ENCODE measurements at places on chromosomes 12 and 14. TPM values are rescaled to one million over a fixed set of nuclear protein-coding genes. Genes with fewer than 3 reads are reported as not detected.

The ASB2 gene
- total RNA-seq, result 124 TPM

The PPP1R1A gene
- total RNA-seq, result 24.5 TPM

The CCDC175 gene
- total RNA-seq, result not detected

The ADAM20 gene
- total RNA-seq, result 4.4 TPM

The MYO1A gene
- total RNA-seq, result 7.2 TPM

The SERPINA10 gene
- total RNA-seq, result not detected

The SPTB gene
- total RNA-seq, result 2.9 TPM

The SIX1 gene
- total RNA-seq, result 0.71 TPM

The GPR162 gene
- 16.1 TPM for total RNA-seq

The SYNE3 gene
- 11.0 TPM for total RNA-seq

The HOXC12 gene
- total RNA-seq, result not detected

- no peak for DNase-seq
Measured at GRCh38 chr14:29035134-29035533, 268.5 kb downstream of the FOXG1 start.

DNA sequence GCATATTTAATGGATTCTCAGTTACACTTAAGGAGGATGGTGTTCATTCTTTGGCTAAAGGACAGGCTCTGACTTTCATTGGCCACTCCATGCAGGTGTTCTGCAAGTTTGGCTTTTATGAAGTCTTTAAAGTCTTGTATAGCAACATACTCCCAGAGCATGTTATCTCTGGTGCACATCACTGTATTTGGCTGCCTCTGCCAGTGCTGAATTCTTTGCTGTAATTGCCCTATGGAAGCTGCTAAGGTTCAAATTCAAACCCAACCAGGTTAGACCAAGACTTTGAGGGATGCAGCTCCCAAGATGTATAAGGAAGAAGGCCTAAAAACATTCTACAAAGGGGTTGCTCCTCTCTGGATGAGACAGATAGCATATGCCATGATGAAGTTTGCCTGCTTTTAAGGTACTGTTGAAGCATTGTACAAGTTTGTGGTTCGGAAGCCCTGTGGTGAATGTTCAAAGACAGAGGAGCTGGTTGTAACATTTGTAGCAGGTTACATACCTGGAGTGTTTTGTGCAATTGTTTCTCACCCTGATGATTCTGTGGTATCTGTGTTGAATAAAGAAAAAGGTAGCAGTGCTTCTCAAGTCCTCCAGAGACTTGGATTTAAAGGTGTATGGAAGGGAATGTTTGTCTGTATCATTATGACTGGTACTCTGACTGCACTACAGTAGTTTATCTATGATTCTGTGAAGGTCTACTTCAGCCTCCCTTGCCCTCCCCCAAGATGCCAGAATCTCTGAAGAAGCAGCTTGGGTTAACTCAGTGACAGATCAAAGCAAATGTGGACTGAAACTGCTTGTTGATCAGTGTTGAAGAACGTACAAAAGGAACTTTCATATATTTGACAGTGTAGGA, 19.4 kb downstream of the TMEM116 start:
- DNase-seq, result no peak

DNA sequence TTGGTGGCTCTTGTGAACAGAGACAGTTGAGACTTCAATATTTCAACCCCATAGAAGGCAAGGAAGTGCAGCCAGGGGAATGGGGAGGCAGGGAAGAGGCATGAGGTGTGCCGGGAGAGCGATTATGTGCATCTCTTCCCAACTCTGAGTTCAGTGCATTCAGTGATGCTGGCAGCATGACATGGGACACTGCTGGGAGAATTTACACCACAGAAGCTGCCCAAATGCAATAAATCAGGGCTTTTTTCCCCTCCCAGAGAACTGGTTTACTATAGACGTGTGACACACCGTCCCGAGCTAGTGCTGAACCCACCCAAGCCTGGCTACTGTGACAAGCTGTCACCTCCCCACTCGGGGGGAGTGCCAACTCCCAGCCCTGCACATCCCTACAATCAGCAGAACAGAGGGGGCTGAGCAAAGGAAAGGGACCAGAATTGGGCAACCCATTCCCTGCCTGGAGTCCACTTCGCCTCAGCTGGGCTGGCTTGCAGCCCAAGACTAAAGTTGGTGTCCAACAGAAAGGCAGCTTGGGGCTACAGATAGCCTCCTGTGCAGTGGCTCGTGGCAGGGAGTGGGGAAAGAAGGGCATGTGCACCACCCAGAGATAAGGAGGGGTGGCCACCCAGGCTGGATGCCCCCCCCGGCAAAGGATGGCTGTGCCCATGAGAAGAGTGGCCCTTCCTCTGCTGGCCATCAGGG, 16.7 kb downstream of the AHSA1 start:
- no peak for DNase-seq

GRCh38 chr12:34021071-34021470, 1.2 kb upstream of the ALG10 start:
- DNase-seq, result no peak

DNA sequence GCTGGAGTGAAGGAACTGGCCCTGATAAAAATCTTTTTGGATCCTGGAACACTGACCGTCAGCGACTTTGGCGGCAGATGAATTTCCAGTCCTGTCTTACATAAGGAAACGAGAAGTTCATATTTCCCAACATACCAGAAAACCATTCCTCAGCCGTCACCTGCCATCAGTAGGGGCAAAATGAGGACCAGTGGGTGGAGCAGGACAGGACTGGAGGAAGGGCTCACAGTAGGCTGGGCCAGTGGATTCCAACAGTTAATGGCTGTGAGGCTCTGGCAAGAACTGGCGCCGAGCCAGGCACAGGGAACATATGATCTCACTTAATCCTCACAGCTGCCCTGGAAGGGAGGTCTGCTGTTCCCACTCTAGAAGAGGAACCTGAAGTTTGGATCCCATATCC, 67.2 kb upstream of the FAM181A start:
- DNase-seq, result no peak

DNA sequence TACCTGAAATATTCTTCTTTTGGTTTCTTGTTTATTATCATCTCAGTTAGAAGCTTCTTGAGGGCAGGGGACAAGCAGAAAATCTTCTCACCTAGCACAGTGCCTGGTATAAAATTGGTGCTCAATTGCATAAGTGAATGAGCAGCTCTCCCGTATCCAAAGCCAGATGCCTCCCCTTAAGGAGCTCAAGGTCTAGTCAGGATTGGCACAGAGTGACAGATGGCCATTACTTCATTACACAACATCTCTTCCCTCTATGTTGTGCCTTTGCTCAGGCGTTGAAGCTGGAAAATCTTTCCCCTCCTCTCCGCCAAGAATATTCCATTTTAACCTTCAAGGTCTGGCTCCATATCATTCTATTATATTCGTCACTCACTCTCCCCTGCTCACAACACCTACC, 3.6 kb downstream of the SLC4A8 start:
- DNase-seq, result no peak

DNA sequence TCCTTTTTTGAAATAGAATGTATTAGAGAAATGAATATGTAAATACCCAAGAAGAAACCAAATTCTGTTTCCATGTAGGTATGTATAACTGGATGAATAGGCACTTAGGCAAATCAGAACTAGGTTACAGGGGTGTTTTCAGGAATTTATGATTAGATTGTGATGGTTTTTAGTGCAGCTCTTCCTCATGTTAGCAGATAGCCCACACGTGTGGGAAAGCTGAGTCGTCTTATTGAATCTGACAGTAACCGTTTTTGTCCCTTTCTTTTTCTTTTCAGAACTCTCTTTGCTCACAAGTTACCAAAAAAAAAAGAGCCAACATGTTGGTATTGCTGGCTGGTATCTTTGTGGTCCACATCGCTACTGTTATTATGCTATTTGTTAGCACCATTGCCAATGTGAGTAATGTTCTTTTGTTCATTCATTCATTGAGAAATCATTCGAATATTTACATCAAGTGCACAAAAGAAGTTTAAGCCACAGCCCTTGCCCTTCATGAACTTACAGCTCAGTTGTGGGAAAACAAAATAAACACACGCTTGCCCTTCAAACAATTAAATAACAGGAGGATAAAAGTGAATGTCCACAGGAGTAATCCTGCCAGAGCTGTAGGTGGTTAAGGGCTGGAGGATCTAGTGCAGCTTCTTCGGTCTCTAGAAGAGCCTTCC, 14.8 kb downstream of the EMP1 start:
- DNase-seq, result no peak

- DNase-seq, result no peak
Measured at GRCh38 chr14:85528897-85529631, 880 bp upstream of the FLRT2 start.

- DNase-seq, result peak; percentile 62
Measured at GRCh38 chr12:109759595-109759994, 46.0 kb downstream of the FAM222A start.

- no peak for DNase-seq
Measured at GRCh38 chr12:11865824-11866223, 204.9 kb upstream of the BCL2L14 start.

DNA sequence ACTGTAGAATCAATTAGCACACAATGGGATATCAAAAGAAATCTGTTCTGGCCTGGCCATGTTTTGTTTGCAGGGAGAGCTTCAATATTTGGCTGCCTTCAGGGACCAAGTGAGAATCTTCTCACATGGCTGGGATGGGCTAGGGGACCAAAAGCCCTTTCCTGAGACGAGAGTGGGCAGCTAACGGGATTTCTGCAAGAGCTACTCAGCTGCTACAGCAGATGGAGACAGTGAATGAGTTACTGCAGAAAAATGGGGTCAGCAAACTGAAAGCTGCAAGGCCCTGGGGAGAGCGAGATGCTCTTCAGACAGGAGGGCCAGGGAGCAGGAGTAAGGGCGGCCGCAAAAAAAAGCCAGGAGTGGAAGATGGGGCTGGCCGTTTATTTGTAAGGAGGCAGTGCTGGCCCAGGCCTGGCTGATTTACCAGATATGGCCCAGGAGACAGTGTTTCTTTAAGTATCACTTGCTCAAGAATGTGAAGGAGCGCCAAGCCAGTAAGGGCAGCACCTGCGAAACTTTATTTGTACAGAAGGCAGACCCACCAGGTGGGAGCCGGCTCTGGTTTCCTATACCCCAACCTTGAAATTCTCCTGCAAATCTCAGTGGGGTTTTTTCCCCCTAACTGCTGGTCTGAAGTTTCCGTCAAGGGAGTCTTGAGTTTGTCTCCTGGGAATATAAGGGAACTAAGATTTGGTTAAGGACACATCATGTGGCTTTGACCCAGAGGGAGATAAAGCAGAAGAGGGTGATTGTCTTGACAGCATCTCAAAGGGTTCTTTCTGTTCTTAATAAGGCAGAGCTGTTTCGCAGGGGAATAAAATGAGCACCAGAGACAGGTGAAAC, 57.8 kb downstream of the SSH1 start:
- no peak for DNase-seq

- no peak for DNase-seq
Measured at GRCh38 chr12:113899561-113900471, 66.3 kb downstream of the RBM19 start.

- DNase-seq, result no peak
Measured at GRCh38 chr12:127389923-127390322, 877.0 kb upstream of the TMEM132C start.

GRCh38 chr12:57864442-57865083, 18.0 kb upstream of the CTDSP2 start:
- peak; percentile 65 for DNase-seq

- no peak for DNase-seq
Measured at GRCh38 chr12:86663173-86663572, 407.0 kb upstream of the MGAT4C start.

DNA sequence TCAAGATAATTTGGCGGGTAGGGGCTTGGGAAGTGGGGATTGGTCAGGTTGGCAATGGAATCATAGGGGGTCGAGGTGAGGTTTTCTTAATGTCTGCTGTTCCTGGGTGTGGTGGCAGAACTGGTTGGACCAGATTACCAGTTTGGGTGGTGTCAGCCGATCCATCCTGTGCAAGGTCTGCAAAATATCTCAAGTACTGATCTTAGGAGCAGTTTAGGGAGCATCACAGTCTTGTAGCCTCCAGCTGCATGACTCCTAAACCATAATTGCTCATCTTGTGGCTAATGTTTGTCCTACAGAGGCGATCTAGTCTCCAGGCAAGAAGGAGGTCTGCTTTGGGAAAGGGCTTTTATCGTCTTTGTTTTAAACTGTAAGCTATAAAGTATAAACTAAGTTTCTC, 868.4 kb downstream of the DIO2 start:
- no peak for DNase-seq

DNA sequence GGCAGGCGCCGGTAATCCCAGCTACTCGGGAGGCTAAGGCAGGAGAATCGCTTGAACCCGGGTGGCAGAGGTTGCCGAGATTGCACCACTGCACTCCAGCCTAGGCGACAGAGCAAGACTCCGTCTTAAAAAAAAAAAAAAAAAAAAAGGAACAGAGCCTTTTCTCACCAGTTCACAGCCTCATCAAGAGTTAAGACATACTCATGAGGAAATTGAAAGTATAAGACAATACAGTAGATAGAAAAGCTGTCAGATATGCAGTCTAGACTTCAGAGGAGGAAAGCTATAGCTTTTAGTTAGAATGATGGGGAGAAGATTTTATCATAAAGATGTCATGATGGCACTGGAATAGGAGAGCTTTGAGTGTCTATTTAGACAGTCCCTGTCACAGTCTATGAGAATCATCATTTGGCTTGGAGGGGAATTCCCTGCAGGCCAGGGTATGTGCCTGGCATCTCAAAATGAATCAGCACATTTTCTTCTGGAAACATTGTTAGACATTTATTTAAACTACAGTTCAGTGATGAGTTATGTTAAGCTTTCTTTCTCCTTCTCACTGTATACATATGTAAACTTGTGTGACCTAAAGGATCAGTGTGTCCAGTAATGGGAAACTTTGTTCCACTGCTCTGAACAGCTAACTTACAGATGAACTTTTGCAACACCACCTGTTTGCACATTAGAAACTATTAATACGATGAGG, 2.9 kb upstream of the RAB35 start:
- no peak for DNase-seq

DNA sequence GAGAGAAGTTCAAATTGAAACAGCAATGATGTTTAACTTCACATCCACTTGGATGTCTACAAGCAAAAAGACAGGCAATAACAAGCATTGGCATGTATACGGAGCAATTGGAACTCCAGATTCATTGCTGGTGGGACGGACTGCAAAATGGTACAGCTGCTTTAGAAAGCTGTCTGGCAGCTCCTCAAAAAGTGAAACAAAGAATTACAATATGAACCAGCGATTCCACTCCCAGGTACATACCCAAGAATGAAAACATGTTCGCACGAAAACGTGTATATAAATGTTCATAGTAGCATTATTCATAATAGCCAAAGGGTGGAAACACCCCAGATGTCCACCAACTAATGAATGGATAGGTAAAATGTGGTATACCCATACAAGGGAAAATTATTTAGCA, 125.7 kb downstream of the HMGA2 start:
- no peak for DNase-seq

DNA sequence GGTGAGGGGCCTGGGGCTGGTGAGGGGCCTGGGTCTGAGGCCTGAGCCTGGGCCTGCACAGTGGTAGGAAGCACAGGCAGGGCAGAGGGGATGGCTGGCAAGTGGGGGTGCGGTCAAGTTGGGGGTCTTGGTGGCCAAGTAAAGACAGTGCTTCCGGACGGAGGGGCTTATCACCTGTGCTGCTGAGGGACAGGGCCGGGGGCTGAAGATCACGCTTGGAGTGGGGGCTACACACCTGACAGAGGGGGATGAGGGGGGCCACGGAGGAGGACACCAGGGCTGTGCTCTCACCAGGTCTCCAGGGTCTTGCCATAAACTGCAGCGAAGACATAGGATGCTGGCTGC, 12.2 kb downstream of the TEDC1 start:
- peak; percentile 58 for DNase-seq
